A549 treated with ZK216348 at 1 μM for 4 hours (cell line): ENCODE measurements at places on chromosomes 2 and 18. TPM values are rescaled to one million over a fixed set of nuclear protein-coding genes. Genes with fewer than 3 reads are reported as not detected.

MC2R gene
- total RNA-seq: not detected in 5 replicates

DIPK1C gene
- not detected in 5 replicates for total RNA-seq

C2orf72 gene
- total RNA-seq: 5.3 to 8.1 TPM (median 6.5 TPM) in 5 replicates

MAT2A gene
- total RNA-seq: 515 to 543 TPM (median 532 TPM) in 5 replicates

LCT gene
- 0.04 to 0.06 TPM in 2 of 5 replicates, not detected in the others for total RNA-seq

TMEM131 gene
- total RNA-seq: 10.2 to 16.9 TPM (median 13.3 TPM) in 5 replicates

FMNL2 gene
- total RNA-seq: 19.0 to 32.7 TPM (median 30.5 TPM) in 5 replicates

RHOB gene
- 170 to 364 TPM (median 318 TPM) in 5 replicates for total RNA-seq
